ENCODE measurements at places on chromosomes 1 and 21.

DNA sequence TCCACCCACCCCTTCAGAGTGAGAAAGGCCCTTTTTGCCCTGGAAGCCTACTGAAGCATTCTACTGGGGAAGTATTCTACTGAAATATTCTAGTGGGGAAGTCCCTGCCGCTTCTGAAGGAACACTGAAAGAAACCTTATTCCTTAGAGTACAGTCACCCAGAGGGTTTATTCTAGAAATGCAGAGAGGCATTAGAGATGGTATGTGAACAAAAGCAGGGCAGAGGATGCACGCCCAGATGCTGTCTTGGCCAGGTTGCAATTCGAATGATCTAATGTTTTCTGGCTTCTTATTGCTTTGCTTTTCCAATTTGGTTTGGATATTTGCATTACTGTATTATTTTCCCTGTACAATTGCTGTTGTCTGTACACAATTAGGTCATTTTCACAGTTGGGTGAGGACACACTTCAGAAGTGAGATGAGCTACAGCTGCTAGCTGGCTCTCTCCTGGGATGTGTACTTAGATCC is 37.1 kb downstream of the CCN1 start:
- DNase-seq = no peak

GRCh38 chr1:110339407-110340206 is 430 bp downstream of the RBM15 start:
- DNase-seq = no peak

DNA sequence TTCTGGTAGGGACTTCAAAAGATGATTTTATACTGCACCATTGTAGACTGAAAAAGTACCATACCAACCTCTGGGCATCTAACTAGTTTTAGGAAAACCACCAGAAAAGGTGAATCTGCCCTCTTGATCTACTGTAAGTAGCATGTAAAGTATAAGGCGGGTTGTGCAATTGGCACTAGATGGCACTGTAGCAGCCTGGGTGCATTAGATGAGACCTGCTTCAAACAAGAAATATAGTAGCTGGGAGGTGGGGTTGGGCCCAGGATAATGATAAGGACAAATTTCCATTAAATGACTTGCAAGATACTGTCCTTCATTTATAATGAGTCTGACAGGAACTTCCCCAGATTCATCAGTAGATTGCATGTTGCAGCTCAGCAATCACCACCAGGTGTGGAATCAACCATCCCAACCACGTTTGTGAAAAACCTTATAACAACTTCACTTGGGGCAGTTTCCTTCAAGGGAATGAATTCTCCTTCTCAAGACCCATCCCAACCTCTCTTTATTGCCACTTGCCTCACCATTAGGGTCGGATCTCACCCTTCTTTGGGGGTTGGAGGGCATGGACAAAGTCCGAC is 37.3 kb upstream of the IL10 start:
- no peak for DNase-seq

GRCh38 chr1:17662296-17662695 is 92.8 kb upstream of the ACTL8 start:
- DNase-seq = no peak

GRCh38 chr1:59866462-59866861 is 51.7 kb downstream of the HOOK1 start:
- DNase-seq = no peak

DNA sequence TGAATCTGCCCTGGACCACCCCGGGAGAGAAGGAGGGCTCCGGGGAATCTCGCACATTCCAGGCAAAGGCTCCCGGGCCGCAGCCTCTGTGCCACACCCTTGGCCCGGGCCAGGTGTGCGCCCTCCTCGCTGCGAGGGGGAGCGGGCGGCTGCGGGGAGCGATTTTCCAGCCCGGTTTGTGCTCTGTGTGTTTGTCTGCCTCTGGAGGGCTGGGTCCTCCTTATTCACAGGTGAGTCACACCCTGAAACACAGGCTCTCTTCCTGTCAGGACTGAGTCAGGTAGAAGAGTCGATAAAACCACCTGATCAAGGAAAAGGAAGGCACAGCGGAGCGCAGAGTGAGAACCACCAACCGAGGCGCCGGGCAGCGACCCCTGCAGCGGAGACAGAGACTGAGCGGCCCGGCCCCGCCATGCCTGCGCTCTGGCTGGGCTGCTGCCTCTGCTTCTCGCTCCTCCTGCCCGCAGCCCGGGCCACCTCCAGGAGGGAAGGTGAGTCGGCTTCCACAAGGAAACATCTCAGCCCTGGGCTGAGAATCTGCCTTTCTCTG is at the start of gene LAMC2:
Gene LAMC2 (plus strand): TSS at position 324 of the 550 bp plus-strand sequence. CDS start 89 bp downstream, at position 413.
- peak; percentile 66 for DNase-seq

- DNase-seq = no peak
These were observed 122.9 kb upstream of the ERG start for GRCh38 chr21:38621132-38621531.

DNA sequence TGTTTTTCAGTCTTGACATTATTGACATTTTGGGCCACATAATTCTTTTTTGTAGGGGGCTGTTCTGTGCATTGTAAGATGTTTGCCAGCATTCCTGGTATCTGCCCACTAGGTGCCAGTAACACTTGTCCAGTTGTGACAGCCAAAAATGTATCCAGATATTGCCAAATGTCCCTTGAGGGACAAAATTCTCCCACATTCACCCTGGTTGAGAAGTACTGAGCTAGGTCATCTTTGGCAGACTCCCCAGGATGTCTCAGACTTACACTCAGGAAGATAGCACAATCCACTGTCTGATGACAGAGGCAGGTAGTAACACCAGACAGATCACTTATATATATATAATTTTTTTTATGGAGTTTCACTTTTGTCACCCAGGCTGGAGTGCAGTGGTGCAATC is 5.9 kb downstream of the CD48 start:
- DNase-seq = no peak

DNA sequence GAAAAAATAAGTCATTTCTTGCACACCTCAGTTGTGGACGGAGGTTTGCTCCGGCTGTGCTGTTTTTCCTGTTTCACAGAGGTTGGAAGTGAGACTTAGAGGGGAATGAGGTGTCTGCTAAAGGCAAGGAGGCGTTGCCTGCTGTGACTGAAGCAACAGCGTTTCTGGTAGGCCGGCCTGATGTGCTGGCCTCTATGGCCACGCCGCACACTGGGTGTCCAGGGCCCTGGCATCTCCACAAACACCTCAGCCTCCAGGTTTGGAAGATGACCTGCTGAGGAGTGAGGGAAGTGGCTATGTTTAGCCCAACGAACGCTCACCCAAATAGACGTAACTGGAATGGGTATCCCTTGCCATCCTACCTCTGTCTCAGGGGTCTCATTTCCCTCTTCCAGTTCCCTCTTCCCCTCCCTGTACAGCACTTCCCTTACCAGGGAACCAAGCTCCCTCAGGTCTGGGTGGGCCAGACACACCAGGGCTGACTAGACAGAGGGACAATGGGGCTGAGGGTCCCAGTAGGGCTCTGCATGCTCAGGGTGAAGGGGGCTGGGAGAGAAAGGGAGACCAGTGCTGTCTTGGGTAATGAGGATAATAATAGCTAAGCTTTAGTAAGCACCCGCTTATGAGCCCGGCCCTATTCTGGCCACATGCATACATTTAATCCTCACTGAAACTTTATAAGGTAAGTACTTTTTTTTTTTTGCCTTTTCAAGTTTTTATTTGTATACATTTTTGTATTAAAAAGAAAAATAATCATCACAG is 11.9 kb downstream of the CACNA1S start:
- no peak for DNase-seq

DNA sequence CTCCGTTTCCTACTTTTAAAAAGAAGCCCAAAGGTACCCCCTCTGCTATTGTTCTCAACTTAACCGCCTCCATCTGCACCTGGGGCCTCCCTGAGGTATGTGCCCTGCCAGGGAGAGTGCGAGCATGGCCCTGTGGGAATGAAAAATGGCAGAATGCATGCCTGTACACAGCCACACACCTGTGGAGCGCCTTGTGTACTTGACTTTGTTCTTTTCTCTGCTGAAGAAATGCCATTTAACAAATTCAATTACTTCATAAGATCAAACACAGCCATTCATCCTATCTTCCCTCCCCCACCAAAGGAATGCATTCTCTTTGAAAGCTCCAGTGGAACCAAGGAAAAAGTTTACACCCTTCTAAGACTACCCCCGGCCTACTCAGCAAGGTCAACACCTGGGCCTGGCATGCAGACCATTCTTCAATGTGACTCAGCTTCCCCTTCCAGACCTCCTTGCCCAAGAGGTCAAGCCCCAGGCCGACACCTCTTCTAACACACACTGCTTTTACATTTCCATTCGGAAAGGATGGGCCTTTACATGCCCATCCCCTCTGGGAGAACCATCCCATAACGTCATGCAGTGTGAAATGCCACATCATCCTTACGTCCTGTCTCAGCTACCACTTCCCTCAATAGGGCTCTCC is 123.7 kb downstream of the SMYD2 start:
- DNase-seq = no peak

DNA sequence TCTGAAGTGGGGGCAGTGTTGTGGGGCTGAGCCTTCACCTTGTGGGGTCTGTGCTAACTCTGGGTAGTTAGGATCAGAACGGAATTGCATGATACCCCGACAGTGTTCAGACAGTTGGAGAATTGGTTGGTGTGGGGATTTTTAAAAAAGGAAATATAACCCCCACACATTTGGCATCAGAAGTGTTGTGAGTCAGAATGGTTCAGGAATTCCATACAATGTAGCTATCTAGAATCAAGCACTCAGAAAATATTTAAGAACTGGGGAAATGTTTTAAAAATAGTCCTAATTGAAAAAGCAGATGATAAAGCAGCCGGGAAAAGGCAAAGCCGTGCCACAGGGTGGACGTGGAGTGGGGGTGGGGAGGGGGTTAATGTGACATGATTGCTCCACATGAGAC is 6.5 kb upstream of the S100A7 start:
- no peak for DNase-seq

DNA sequence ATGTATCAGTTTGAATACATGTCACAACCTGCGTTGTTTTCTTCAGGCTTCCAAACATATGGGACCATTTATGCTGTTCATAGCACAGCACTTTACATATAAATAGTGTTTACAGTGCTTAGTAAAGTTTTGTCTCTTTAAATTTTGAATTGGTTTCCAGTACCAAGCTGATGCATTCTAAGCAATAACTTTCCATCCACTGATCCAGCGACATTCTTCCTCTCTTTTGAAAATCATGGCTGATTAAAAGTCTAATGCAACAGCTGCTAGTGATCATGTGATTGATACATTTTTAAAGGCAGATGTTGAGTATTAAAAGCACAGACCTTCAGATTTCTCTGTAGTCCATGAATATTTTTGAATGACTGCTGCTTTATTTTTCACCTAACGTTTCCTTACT is 154.9 kb downstream of the PTPRC start:
- no peak for DNase-seq

DNA sequence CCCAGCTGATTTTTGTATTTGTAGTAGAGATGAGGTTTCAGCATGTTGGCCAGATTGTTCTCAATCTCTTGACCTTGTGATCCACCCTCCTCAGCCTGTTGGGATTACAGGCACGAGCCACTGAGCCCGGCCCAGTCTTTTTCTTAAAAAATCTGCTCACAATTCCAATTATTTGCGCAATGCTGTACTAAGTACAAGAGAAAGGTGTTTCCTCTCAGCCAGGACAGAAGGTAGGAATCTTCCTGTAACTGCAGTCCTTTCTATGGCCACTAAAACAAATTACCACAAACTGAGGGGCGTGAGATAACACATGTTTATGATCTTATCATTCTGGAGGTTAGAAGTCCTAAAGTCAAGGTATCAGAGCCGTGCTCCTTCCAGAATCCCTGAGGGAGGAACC is 6.9 kb upstream of the CBR3 start:
- DNase-seq = no peak

- DNase-seq = peak; percentile 53
These were observed 68.8 kb upstream of the SSX2IP start for GRCh38 chr1:84758968-84759491.

DNA sequence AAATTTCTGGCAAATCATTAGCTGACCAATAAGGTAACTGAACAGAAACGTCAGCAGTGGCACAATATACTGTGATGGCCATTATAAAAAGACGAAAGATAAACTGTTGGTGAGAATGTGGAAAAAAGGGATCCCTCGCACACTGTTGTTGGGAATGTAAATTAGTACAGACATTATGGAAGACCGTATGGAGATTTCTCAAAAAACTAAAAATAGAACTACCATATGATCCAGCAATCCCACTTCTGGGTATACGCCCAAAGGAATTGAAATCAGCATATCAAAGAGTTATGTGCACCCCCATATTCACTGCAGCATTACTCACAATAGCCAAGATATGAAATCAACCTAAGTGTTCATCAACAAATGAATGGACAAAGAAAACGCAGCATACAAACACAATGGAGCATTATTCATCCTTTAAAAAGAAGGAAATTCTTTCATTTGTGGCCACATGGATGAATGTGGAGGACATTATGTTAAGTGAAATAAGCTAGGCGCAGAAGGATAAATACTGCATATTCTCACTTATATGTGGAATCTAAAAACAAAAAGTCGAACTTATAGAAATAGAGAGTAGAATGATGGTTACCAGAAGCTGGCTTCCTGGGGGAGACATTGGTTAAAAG is 257.7 kb downstream of the RHOU start:
- DNase-seq = no peak

DNA sequence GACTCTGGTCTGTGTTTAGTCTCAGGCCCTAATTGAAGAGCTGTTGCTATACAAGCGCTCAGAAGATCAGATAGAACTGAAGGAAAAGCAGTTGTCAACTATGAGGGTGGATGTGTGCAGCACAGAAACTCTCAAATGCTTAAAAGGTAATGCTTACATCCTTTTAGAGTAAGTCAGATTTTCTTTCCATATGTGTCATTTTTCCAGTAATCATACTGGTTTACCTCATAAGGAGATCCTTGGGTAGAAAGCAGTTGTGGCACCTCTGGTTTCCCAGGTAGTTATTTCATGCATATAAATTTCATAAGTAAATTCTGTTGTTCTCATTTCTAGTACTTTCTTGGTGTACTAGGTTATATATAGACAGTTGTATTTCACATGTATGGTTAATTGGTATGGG is 43.0 kb upstream of the TARS2 start:
- no peak for DNase-seq

DNA sequence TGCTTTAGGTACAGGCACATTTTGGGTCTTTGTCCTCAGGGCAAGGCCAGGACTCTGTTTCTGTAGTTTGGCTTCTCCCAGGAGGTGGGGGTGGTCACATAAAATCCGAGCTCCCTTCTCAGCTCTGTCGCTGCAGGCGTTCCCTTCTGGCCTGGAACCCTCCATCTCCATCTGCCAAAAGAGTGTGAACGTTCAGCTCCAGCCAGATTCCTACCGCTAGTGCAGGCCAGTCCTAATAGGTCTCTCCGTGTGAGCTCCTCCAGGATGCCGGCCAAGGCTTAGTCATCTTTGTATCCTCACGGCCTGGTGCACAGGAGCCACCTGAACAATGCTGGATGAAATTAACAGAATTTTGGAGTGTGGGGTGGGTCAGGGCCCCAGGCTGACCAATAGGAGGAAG is 19.9 kb upstream of the KCNA10 start:
- DNase-seq = peak; percentile 32

GRCh38 chr1:16175610-16176553 is 20.0 kb upstream of the EPHA2 start:
- peak; percentile 69 for DNase-seq

DNA sequence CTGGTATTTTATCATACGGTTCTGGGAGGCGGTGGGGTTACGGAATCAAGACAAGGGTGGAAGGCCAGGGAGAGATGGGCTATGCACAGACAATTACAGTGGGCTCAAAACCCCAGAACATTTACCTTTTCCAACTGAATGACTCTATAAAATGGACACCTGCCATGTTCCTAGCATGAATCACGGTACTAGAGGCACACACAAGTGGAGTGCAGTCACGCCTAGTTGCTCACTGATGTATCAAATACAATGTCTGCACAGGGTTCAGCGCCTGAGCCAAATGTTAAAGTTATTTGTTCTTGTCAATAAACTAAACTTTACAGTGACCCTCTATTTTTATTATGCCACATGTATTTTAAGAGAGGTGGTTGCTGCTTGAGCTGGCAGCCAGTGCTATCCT is 121.4 kb downstream of the ATG4C start:
- no peak for DNase-seq

Data from retina (tissue), 1 donor.